ACHN (cell line): ENCODE measurements at places on chromosomes 7 and 10.

- peak; percentile 98 for DNase-seq
Observed at GRCh38 chr10:112811741-112812551, 138.1 kb upstream of the TCF7L2 start.

DNA sequence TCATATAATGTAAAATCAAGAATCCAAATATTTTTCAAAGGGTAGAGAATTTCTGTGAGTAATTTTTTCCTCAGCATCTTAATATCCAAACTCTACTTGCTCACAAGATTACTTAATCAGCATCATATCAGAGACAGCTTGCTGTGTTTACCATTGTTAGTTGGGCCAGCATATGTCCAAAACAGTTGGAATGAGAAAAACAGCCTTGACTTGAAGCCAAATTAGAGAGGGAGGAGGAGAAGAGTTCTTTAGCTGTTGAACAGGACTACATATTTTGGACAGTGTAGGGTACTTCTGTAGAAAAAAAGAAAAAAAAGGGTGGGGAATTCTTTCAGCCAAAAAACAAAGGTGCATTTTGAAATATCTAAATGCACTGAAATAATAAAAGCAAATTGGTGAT, 69.8 kb downstream of the HDAC9 start:
- no peak for DNase-seq

GRCh38 chr7:43586251-43586900, 3.5 kb downstream of the STK17A start:
- peak; percentile 62 for DNase-seq

DNA sequence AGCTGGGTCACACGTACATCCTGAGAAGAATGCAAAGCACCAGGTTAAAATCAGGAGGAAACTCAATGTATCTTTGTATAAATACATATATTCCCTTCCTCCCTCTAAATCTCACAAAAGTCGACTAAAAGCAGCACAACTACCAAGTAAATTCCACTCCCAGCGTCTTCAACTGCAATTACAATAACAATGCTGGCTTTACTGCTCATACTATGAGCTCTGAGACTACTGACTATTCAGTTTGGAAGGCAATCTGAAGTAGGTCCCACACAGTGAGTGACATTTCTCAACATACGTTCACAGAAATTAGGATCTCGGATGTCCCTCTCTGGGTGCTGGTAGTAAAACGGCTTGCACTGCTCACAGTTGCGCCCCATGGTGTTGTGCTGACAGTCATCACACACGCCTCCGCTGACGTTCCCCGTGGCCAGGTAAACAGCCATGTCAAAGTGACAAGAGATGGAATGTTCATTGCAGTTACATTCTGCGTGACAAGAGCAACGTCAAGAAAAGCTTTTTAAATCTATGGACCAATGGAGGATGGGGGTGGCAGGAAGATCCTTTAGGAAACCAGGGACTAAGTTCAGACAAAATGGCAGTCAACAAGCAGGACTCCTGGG, 27.5 kb downstream of the LAMB1 start:
- no peak for DNase-seq

GRCh38 chr10:99768556-99768955, 13.9 kb upstream of the ABCC2 start:
- no peak for DNase-seq

- peak; percentile 72 for DNase-seq
Observed at GRCh38 chr10:103265717-103266329, 11.1 kb upstream of the INA start.

DNA sequence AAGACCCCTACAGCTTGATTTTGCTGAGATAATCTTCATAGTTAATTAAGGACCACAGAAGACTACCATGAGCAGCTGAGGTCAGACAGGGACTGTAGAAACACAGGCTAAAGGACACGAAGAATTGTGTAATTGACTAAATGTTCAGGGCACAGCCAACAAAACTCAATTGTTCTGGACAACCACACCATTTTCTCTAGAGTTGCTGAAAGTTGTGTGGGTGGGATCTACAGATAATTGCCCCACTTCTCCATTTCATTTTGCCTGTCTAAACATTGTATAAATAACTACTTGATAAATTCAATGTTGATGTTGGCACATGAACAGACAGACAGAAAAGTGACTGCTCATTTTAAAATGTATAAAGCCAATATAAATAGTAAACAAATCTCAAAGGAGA, 39.0 kb upstream of the SLC16A12 start:
- no peak for DNase-seq

- DNase-seq: no peak
Observed at GRCh38 chr7:1236132-1236661, 3.5 kb downstream of the UNCX start.

- DNase-seq: peak; percentile 73
Observed at GRCh38 chr7:28017372-28017771, 163.2 kb downstream of the JAZF1 start.

GRCh38 chr7:81370822-81371221, 399.0 kb downstream of the HGF start:
- DNase-seq: no peak

DNA sequence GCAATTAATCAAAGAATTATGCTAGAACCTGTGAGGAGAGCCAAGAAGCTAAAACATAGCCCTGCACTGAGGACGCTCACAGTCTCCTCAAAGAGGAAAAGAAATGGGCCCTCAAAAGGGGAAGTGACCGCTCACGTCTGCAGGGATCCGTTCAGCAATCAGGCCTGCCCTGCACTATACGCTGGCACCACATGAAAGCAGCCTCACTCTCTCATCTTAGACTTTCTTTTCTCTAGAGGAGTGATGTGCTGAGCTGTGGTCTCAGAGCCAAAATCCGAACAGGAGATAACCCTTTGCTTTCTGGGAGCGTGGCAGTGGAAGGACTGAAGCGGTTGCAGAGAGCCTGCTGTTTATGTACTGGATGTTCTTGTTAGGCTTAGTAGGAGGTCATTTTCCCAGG, 6.3 kb upstream of the IL2RA start:
- DNase-seq: no peak

DNA sequence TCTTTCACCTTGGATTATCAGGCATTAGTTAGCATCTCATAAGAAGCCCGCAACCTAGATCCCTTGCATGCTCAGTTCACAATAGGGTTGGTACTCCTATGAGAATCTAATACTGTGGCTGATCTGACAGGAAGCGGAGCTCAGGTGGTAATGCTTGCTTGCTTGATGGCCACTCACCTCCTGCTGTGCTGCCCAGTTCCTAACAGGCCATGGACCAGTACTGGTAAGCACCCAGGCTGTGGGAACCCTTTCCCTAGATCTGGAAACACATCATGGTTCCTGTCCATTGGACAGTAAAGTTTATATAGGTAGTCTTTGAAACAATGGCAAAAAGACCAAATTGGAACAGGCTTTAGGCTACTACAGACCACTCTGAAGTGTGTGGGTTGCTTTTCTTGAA, 9.4 kb upstream of the CTTNBP2 start:
- no peak for DNase-seq

GRCh38 chr7:3691478-3692158, 390.6 kb downstream of the SDK1 start:
- no peak for DNase-seq

DNA sequence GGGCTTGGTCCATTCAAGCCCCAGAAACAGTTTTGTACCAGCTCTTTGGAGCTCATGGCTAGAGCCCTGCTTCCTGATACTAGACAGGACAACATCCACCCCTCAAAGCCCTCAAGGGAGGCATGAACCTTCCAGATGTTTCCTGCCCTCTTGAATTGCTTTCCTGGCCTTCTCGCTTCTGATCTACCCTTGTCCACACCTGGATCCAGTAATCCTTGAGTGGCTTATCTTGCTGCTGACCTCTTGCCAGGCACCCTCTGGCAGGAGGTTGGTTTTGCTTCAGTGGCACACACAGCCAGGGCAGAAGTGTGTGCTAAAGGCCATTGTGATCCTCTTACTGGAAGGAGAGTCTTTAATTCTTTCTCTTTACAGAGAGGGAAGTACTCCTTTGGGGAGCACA, 495.8 kb downstream of the PLXNA4 start:
- DNase-seq: no peak

DNA sequence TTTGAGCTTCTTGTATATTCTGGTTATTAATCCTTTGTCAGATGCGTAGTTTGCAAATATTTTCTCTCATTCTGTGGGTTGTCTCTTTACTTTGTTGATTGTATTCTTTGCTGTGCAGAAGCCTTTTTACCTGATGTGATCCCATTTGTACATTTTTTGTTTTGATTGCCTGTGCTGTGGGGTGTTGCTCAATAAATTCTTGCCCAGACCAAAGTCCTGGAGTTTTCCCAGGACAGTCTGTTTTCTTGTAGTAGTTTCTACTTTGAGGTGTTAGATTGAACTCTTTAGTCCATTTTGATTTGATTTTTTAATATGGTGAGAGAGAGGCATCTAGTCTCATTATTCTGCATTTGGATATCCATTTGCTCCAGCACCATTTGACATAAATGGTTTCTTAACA, 588.7 kb upstream of the MBL2 start:
- DNase-seq: no peak

DNA sequence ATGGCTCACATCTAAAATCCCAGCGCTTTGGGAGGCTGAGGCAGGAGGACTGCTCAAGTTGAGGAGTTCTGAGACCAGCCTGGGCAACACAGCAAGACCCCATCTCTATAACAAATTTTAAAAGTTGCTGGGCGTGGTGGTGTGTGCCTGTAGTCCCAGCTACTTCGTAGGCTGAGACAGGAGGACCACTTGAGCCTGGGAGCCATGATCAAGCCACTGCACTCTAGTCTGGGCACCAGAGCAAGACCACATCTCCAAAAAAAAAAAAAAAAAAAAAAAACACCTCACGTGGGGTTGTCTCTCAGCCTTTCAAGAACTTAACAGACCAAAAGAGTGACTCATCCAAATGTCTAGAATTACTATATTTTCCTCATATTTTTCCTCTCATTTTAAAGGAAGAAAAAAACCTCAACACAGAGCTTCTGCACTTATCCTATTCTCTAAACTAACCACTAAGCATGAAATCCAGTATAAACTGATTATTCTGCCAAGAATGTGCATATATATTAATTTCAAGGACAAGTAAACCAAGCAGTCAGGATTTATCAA, 46.3 kb downstream of the CUL2 start:
- no peak for DNase-seq

DNA sequence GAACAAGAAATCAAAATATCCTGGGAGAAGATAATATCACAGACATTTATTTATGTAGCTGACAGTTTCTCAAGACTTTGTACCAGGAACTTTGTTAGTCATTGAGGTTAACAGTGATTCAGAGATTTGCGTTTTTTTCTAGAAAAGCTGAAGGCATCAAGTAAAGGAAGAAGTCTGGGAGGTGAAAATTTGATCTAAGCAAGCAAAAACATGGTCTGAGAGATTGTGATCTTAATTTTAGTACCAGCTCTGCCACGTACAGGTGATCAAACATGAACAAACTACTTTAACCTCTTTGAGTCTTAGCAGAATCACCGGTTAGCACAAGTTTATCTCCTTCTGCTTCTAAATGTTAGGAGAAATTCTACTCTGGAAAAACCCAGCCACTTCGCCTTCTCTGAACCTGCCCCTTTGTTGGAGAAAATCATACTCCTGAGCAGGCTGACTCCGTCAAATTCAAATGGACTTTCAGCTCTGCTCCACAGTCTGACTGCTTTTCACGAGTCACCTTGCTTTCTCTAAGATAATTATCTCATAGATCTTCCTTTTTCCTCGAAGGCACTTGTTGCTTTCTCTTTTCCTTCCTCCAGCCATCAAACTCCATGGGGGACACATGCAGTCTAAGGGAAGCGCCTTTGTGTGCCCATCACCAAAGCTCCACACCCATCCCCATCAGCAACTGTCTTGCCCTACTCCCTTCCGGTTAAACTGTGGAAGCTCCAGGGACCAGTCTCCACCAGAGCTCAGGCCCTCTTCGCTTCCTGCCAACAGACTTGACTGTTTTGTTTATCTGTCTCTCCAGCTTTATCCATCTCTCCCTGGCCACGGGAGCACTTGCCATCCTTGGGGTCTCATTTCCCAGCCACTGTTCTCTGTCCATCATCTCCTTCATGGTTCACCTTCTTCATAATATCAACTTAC, 86.3 kb downstream of the PRKCQ start:
- no peak for DNase-seq

DNA sequence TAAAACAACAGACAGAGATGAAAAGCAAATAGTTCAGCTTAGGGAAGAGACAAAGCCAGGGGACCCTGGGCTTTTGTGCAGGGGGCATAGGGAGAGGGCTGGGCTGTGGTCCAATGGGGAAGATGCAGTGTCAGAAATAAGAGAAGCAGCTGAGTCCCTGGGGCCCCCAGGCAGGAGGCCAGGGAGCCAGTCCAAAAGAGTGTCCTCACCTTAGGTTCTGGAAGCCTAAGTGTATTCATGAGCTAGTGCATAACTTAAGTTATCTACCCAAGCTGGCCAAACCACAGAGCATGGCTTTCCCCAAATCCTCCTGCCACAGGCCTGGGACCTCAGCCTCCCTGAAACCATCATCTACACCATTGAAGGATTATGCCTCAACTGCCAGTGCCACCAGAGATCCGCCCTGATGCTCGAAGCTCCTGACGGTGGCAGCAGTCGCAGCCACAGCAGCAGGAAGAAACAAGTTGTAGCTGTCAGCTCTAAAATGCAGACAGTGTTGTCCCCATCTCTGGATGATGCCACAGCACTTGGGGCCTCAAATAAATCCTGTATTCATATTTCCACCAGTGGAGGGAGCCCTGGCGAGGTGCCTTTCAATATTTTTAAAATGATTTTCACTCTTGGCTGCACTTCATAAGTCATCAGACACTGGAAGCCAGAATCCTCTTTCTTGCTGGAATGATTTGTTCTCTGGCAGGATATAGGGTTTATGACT, 574.6 kb downstream of the GRID1 start:
- DNase-seq: peak; percentile 8

- DNase-seq: peak; percentile 5
Observed at GRCh38 chr10:35876248-35876647, 234.2 kb upstream of the FZD8 start.

DNA sequence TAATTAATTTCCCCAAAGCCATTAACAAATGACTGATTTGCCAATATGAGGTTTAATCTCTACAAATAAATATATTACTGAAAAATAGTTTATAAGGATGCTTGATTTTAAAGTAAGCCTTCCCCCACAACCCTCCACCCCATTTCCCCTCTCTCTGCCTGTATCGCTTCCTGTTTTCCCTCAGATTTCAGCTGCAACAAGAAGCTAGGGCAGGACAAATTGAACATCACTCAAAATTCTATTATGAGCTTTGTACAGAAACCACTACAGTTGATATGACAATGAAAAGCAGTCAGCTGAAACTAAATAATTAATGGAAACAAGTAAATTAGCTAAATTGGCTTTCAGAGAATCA, 109.0 kb upstream of the SP4 start:
- no peak for DNase-seq
